T-cell (primary cell): ENCODE measurements at places on chromosomes 7 and 10.

DNA sequence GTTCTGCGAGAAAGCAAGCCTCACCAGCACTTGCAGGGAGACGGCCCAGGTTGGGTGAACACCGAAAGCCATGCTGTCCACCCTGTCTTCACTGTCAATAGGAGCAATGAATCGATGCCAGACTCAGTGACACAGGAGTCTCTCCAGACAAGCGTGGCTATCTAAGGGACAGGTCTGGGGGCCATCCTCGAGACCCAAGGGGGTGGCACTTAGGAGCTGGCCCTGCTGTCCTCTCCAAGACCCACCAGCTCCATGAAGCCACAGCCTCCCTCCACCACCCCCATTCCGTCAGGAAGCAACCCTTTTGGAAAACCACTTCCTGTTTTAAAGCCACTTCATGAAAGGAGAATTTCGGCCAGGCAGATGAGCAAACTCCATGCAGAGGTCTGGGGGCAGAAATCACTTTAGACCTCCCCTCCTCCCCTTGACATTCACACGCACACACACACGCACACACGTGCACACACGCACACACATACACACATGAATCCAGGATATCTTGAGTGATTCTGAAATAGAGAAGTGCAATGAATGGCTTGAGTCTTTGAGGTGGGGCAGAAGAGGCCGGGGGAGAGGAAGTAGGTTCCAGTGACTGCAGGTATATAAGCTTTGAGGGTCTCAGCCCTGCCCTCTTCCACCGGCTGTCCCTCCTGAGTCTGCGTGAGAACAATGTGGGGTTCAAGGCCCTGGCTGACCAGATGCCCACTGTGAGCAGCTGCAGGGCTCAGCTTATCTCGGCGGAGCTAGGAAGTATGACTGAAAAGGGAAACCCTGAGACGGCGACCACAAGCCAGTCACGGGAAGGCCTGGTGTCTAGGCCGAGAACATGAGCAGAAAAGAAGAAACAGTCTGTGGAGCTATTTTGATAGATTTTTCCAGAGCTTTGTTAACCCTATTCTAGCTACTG, 25.0 kb downstream of the RGS10 start:
- peak; percentile 34 for DNase-seq

GRCh38 chr7:138478499-138478908, 18.4 kb downstream of the TRIM24 start:
- DNase-seq = no peak

- no peak for DNase-seq
Observed at GRCh38 chr10:123144697-123145541, 3.0 kb upstream of the HMX2 start.

GRCh38 chr10:12825260-12825849, 176.2 kb downstream of the CCDC3 start:
- DNase-seq = no peak

DNA sequence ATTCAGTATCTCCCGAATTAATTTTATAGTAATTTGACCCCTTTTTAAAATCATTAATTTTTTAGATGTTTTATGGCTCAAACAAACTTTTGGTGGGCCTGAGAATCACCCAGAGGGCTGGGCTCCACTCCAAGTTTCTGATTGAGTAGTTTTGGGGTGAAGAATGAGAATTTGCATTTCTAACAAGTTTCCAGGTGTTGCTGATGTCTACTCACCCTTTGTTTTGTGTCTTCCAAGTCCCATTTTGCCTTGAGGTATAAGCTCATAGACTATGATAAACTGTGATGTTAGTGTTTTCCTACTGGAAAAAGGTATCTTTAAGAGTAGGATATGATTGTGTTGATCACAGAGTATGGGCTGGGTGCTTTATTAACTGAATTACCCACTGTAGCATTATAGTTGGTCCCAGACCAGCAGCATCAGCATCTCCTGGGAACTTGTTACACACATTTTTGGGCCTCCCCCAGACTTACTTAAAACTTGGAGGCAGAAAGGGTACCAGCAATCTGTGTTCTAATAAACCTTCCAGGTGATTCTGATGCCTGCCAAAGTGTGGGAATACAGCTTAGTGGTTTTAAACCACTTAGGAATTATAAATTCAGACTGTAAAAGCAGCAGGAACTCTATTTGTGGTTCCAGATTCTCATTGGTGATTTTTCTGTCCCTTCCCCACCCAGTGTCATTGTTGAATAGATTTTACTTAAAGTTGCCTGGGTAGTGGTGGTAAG, 19.1 kb downstream of the ZNRF2 start:
- DNase-seq = no peak

DNA sequence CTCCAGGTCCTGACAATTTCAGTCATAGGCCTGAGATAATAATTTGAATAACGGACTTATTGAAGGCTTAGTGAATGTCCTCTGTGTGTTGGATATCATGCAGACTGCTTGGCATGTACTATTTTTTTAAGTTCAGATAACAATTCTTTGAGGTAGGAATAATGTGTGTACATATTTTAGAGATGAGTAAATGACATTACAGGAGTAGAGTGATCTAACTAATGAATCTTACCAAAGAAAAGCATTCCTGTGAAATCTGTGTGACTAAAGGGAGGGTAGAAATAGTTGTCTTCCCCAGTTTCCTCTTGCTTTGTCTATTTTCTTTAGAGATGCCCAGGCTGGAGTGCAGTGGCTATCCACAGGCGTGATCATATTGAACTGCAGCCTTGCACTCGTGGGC, 391.8 kb upstream of the ETV1 start:
- DNase-seq = no peak

- no peak for DNase-seq
Observed at GRCh38 chr7:21911341-21911875, 34.3 kb downstream of the CDCA7L start.

GRCh38 chr10:43137717-43138020, 576 bp upstream of the CSGALNACT2 start:
- peak; percentile 35 for DNase-seq

DNA sequence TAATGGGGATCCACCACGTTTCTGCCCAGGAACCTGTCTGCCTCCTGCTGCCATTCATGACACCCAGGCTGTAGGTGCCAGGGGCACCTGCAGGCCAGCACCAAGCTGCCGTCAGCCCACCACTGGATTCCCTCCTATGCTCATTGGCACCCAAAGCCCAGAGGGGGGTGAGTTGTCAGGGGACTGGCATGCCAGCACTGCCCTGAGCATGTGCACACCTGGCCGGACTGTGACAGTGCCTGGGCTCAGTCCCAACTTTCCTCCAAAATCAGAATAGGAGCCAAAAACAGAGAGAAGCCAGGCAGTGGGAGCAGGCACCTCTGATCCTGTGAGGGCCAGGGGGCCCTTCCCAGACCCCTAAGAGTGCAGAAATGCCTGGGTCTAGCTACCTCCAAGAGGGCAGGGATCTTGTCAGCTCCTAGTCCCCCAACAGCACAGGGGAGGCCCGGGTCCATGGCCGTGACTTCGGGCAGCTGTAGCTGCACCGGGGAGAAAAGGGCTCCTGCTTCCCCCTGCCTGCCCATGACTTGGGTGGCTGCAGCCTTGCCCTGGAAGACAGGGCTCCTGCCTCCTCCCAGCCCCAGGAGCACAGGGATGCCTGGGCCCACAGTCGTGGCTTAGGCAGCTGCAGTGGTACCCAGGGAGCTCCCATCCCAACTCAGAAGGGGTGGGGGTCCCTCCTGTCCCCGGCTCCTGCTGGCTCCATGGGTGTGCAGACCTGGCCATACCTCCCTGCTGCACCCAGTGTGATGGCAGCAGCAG, 249.8 kb upstream of the DKK1 start:
- no peak for DNase-seq

DNA sequence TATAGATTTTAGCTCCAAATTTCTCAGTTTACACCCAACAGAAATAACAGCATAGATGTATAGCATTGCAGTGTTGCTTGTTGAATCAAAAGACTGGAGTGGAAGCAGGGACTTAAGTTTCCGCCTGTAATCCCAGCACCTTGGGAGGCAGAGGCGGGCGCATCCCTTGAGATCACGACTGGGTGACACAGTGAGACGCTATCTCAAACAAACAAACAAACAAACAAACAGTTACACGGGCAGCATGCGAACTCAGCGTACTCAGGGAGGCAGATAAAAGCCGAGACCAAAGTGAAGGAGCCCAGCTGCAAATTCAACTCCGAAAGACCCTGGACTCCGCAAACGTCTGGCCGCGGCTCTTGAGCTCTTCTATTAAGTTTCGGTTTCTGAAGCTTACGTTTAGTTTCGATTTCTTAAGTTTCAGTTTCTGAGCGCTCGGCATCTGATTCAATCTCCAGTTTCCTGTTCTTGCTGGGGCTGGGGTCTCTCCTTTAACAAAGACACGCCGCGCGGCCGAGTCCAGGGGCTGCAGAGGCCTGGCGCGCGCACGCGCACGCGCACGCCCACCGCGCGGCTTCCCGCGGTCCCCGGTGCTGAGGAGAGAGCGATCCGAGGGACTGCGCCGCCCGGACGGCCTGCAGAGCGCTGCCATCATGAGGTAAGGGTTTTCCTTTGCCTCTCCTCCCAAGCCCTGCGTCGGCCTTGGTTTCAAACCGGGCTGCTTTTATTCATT, at the start of gene IFIT5:
Gene IFIT5, plus strand, starts transcription at position 423 of the 733 bp plus-strand sequence. Its CDS starts 231 bp downstream, at position 654.
- peak; percentile 64 for DNase-seq

DNA sequence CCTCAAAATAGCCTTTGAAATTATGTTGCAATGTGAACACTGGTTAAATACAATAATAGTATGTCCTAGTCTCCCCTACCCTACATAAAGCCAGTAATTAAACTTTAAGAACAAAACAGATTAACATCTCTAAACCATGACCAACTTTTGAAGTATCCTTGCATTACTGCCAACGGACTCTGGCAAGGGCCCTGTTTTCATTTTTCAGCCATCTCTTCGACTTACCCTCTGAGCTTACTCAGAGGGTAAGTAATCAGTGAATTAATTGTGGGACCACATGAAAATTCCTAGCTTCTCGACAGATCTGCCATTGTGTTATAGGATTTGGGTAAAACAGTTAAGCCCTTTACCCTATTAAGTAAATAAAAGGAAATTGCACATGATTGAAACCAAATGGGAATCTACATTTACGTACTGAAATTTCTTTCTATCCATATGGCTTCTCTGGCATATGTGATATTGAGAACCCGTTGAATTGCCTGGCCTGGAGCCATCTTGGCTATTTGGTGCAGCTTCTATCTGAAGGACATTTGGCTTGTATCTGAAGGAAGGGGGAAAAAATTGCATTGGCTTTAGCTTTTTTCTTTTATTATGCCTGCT, 39.6 kb downstream of the DYNC1I1 start:
- no peak for DNase-seq

- DNase-seq = no peak
Observed at GRCh38 chr7:45190406-45191165, 33.0 kb downstream of the RAMP3 start.

- no peak for DNase-seq
Observed at GRCh38 chr7:613442-614140, 93.9 kb upstream of the PDGFA start.

GRCh38 chr7:47284691-47285635, 296.9 kb downstream of the TNS3 start:
- no peak for DNase-seq

GRCh38 chr7:140312141-140312846, 86.0 kb downstream of the SLC37A3 start:
- no peak for DNase-seq

DNA sequence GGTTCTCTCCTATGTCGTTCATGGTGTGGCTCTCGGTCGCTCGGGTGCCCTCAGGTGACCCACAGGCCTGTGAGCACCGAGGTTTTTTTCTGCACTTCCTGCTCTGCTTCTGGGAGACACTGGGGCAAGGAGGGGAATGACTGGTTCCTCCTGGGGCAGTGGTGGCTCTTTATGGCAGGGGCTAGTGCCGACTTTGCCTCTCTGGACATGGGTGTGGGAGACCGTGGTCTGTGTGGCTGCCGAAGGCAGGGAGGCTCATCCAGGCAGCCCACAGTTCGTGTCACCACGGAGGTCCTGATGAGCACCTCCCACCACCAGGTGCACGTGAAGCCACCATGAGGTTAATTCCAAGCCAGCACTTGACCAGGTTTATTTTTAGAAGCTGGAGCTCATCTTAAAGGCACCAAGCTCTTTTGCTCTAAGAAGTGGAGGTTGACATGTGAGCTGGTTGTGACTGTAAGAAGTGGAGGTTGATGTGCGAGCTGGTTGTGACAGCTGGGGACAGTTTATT, 24.7 kb upstream of the DPYSL4 start:
- DNase-seq = peak; percentile 61

GRCh38 chr7:52436278-52436677, 599.2 kb upstream of the POM121L12 start:
- no peak for DNase-seq

DNA sequence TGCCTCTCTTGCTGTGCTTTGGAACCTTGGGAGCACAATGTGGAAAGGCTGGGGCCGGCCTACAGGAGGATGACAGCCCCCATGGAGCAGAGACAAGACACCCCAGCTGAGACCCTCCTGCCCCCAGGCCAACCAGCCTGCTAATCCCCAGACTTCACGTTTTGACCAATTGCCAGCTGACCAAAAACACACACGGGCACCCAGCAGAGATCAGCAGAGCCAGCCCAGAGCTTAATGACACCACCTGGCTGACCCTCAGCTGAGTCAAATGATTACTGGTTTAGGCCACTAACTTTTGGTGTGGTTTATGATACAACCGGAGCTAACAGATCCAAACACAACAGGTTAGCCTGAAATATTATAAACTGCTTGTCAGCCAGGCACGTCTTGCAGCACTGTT, 111.2 kb upstream of the KIF5B start:
- DNase-seq = no peak

- no peak for DNase-seq
Observed at GRCh38 chr7:77320137-77320536, 96.0 kb downstream of the GSAP start.
